ENCODE measurements at places on chromosomes 4 and X.

GRCh38 chr4:5894266-5894665 is 1.4 kb upstream of the CRMP1 start:
- no peak for DNase-seq

GRCh38 chrX:154402622-154403127 is 4.5 kb downstream of the RPL10 start:
- DNase-seq = no peak

DNA sequence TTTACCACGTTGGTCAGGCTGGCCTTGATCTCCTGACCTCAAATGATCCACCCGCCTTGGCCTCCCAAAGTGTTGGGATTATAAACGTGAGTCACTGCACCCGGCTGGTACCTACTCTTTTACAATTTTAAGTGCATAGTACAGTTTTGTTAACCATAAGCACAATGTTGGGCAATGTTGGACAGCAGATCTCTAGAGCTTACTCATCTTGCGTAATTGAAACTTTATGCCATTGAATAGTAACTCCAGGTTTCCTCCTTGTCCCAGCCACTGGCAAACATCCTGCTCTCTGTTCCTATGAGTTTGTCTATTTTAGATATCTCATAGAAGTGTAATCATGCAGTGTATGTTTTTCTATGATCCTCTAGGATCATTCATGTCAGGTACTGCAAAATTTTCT is 9.3 kb upstream of the CPE start:
- DNase-seq = no peak

DNA sequence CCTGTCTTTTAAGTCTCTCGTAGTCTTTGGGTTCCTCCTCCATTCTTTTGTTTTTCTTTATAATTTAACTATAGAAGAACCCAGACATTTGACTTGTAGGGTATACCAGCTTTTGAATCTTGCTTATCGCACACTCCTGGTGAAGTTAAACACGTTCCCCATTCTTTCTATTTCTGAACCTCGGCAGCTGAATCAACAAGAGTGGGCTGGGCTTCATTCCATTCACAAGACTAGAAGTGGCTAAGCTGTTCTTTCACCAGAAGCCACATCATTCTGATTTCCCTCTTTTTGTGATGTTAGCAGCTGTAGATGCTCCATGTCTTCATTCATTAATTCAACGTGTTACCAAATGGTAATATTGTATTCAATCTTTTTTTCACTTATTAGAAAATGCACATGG is 167.9 kb downstream of the CORIN start:
- no peak for DNase-seq

GRCh38 chr4:143253166-143253565 is 68.4 kb downstream of the USP38 start:
- no peak for DNase-seq

- no peak for DNase-seq
Observed at GRCh38 chr4:5993876-5994811, 24.1 kb downstream of the C4orf50 start.

GRCh38 chr4:181793096-181793495 is 450.1 kb upstream of the TENM3 start:
- no peak for DNase-seq

DNA sequence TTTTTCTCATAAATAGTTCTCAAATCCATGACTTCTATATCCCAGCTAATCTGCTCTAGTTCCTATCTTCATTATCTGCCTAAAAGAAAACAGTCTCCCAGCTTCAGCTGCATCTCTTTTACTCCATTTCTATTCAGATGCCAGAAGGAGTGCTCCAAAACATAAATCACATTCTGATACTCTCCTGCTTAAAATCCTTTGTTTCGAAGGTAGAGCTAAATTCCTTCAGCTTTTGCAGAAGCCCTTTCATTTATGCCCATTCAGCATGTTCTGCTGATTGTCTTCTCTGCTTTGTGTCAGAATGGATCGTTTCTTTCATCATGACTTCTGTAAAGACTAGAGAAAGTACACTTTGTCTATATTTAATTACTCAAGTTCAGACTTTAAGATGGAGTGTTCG is 440.1 kb upstream of the SMIM31 start:
- DNase-seq = no peak

DNA sequence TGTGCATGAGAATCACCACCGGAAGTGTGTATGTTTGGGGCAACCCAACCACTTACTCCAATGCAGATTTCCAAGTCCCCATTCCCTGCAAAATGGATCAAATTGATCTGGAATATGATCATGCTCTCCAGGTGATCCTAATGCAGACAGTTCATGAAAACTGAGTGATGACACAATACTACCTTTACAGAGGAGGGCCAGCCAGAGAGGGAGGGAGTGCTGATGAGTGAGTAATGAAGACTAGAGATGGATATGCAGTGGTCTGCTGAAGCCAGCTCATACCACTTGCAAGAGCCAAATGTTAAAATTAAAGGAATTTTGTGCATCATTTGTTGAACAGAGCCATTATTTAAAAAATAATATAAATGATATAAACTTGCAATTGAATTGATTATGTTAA is 10.2 kb upstream of the CPE start:
- no peak for DNase-seq

DNA sequence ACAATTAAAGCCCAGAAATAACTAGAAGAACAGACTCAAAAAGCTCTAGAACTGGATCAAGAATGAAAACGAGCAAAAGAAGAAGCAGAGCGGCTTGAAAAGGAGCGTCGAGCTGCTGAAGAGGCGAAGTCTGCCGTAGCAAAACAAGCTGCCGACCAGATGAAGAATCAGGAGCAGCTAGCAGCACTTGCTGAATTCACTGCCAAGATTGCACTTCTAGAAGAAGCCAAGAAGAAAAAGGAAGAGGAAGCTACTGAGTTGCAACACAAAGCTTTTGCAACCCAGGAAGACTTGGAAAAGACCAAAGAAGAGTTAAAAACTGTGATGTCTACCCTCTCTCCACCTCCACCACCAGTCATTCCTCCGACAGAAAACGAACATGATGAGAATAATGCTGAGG is 56.1 kb upstream of the PPP4R3C start:
- no peak for DNase-seq

- no peak for DNase-seq
Observed at GRCh38 chrX:50202539-50202938, 1.7 kb upstream of the AKAP4 start.

GRCh38 chrX:23394421-23394820 is 59.8 kb downstream of the PTCHD1 start:
- DNase-seq = no peak

GRCh38 chr4:98996056-98996764 is 689 bp downstream of the METAP1 start:
- no peak for DNase-seq

DNA sequence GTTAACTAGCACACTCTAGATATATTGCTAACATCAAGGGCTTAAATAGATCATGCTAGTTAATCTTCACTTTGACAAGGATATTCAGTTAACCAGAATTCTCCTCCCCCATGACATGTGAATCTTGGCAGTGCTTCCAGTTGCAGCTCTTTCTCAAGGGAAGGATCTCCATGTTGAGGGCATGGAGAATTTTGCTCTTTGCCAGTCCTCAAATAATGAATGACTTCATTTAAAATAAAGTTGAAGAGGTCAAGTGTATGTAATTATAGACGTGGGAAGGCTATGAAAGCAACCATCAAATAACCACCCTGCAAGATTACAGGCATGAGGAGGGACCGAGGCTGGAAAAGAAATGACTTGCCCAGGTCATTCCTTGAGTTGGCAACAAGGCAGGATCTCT is 87.3 kb upstream of the CPEB2 start:
- DNase-seq = no peak

GRCh38 chr4:131430302-131430701 is 1718.8 kb upstream of the PCDH10 start:
- DNase-seq = no peak

- no peak for DNase-seq
Observed at GRCh38 chrX:100363896-100364295, 46.2 kb downstream of the PCDH19 start.

- no peak for DNase-seq
Observed at GRCh38 chrX:153775293-153776119, 5.3 kb upstream of the SRPK3 start.

- DNase-seq = no peak
Observed at GRCh38 chr4:140266958-140267568, 106.4 kb upstream of the SCOC start.

DNA sequence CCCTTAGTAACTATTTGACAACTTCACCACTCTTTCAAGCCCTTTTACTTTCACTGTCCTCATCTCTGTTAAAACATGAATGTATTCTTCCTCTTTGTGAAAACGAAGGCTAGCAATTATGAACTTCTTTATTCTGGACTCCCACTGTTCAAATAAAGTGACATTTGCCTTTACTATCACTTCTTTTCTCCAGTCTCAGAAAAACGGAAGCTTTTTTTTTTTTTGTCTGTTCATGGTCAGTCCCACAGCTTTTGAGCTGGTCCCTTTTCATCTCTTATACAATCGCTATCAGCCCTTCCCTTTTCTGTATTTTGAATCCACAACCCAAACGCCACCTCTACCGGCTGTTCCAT is 327.7 kb downstream of the DKK2 start:
- no peak for DNase-seq

DNA sequence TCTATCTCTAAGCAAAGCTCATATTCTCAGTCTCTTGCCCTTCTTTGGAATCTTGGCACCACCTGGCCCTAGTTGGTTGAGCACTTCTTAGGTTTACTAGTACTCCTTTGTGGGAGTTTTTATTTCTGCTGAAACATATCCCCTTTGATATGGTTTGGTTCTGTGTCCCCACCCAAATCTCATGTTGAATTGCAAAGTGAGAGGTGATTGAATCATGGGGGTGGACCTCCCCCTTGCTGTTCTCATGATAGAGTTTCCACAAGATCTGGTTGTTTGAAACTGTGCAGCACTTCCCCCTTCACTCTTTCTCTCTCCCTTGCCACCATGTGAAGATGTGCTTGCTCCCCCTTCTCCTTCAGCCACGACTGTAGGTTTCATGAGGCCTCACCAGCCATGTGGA is 22.2 kb upstream of the SYNPO2 start:
- DNase-seq = no peak

- DNase-seq = no peak
Observed at GRCh38 chr4:14445882-14446281, 556.4 kb upstream of the CPEB2 start.

DNA sequence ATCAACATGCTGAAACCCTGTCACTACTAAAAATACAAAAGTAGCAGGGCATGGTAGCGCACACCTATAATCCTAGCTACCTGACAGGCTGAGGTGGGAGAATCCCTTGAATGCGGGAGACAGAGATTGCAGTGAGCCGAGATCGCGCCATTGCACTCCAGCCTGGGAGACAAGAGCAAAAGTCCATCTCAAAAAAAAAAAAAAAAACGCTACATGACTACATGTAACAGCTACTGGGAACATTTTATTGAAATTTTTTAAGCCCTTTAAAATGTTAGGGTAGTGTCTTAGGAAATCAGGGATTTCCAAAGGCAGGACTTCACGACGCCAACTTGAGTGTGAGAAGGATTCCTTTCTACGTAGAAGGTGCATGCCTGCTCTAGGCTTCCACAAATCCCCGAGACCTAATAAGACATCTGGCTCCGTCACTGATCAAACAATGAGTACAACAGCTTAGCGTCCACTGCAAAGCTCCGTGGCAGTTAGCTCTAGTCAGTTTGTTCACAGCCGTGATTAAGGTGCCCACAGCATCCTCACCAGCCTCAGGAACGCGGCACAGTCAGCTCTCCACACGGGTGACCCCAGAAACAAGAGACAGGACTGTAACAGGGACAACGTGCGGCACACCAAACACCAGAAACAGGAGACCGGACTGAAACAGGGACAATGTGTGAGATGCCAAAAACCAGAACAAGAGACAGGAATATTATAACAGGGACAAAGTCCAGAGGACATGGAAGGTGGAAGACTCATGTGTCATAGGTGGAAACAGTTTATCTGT is 33.7 kb downstream of the DHRSX start:
- no peak for DNase-seq

DNA sequence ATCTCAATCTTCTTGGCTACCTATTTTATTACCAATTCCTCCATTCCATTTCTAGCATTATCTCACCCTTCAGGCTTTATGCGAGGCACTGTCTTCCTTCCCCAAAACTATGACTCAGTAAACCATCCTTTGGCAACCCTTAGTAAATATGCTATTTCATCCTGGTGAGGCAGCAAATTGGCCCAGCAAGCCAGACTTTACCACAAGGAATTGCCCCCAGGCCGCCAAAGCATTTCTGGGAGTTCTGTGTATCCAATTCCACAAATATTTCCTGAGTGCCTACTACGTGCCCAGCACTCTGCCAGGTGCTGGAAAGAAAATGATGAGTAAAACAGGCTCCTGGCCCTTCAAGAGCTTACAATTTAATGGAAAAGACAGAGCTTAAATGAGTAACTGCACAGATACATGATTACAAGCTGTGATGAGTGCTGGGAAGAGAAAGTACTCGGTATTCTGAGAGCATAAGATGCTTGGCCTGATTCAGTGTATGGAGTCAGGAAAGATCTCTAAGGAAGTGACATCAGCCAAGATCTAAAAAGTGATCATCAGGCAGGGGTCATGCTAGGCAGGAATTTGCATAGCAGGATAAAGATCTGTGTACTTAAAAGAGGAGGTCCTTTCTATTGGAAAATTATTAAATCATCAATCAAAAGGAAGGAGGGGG is 193.8 kb downstream of the ADAMTS3 start:
- DNase-seq = no peak

DNA sequence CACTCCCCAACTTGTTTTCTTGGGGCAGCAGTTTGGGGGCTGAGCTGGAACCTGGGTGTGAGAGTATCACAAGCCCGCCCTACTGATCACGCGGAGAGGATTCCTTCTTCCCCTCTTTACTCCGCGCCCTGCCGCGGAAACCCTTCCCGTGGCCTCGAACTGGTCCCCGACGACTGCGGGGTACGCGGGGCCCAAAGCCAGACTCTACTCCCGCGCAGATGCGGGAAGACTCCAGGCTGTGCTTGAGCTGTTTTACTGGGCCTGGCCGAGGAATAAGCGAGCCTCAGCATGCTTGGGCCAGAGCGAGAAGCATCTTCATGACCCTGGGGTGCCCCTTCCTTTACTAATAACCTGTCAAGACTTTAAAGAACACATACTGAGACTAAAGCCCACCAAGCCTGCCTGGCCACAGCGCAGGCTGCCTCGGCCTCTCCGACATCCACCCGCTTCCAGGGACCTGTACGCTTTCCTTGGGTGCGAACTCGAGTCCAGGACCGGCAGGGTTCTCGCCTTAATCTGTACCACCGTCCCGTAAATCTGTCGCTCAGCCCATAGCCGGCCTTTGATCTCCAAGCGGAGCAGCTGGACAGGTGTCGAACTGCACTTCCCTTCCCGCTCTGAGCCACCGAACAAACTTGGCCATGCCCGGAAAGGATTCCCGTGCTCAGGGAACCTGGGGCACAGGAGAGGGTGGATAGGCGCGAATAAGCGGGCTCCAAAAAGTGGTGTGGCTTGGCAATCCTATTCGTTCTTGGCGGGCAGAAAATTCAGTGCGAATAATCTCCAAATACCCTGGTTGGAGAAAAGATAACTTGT is 55.0 kb upstream of the TMEM33 start:
- no peak for DNase-seq

GRCh38 chrX:95346856-95347255 is 1337.8 kb upstream of the DIAPH2 start:
- no peak for DNase-seq

GRCh38 chrX:44698357-44698756 is 145.5 kb upstream of the DUSP21 start:
- DNase-seq = no peak

GRCh38 chr4:183392377-183392776 is 52.1 kb upstream of the CDKN2AIP start:
- no peak for DNase-seq
